EL (cell line): ENCODE measurements at places on chromosomes 16 and 17.

GRCh38 chr17:45149037-45149668 lies 878 bp downstream of the HEXIM1 start:
- DNase-seq = peak; percentile 86

GRCh38 chr17:64400642-64401041 lies 10.0 kb upstream of the PECAM1 start:
- DNase-seq = no peak

DNA sequence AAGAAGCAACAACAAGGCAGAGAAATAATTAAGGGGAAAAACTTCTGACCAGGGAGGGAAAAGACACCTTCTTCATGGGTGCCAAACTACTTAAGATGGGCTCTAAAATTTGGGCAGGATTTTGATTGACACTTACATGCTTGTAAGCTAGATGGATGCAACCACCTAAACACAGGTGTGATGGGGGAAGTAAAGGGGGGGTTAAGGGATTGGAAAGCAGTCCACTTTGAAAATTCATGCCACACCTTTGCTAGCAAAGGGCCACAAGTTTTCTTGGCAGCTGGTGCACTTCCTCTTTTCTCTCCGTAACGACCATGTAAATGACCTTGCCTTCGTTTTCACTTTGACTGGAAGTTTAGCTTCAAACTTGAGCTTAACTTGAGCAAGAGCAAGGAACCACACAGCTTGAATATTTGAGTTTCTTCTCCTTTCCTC lies 14.3 kb upstream of the PRKAR1A start:
- no peak for DNase-seq

GRCh38 chr17:10171581-10171981 lies 26.8 kb downstream of the GAS7 start:
- DNase-seq = no peak

DNA sequence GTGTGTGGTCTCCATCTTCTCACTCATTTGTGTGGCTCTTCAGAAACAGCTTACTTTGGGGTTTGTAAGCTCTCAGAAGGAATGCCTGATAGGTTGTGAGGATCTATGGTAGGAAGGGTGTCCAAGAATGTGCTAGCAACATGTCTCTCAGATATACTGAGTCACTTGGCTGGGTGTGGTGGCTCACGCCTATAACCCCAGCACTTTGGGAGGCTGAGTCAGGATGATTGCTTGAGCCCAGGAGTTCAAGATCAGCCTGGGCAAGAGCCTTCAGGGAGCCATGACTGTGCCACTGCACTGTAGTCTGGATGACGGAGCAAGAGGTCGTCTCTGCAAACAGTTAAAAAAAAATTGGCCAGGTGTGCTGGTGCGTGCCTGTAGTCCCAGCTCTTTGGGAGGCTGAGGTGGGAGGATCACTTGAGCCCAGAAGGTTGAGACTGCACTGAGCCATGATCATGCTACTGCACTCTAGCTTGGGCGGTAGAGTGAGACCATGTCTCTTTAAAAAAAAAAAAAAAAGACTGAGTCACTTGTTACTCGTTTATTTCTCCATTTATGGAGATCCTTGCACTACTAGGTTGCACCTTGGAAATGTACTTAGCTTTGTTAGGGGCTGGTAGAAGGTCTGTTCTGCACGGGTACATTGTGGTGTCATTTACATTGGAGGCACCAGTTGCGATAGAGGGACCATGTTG lies 232.0 kb downstream of the SNX29 start:
- peak; percentile 22 for DNase-seq

- no peak for DNase-seq
These were observed 6.7 kb upstream of the ZDHHC1 start for GRCh38 chr16:67423015-67423414.

DNA sequence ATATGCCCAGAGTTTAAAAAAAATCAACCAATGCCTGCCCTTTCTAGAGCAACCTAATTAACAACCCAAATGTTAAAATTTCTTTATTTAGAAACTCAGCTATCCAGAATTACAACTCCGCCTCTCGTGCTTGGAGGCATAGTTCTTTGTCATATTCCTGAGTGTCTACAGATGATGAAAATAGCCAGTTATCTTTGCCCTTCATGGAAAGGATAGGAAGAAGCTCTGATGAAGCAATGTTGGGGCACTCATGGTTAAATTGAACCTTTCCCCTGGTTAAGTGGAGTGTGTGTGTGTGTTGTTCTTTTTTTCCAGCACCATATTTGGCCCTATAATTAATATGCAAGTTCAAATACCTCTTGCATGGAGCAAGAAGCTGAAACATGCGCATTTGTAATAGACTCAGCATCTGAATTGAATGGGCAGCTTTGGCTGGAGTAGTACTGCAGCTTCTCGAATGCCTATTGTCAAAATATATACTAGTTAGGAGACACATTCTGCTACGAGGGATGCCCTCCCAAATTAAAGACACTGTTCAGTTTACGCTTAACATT lies 506.2 kb downstream of the WWOX start:
- DNase-seq = no peak

DNA sequence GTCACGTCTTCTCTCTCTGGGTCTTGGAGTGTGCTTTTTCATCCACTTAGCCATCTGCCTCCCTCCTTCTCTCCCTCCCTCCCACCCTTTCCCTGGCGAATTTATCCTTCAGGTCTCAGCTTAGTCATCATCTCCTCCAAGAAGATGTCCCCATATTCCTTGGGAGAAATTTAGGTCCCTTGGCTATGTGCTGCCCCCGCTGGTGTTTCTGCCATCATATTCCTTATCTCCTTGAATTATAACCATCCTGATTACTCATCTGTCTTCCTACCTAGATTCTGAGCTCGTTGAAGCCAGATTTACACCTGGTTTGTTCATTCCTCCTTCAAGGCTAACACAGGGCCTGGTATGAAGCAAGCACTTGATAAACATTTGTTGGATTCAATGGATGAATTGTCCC lies 5.0 kb downstream of the SEZ6L2 start:
- DNase-seq = no peak

GRCh38 chr16:1614456-1615102 lies 2.4 kb downstream of the CRAMP1 start:
- peak; percentile 30 for DNase-seq

DNA sequence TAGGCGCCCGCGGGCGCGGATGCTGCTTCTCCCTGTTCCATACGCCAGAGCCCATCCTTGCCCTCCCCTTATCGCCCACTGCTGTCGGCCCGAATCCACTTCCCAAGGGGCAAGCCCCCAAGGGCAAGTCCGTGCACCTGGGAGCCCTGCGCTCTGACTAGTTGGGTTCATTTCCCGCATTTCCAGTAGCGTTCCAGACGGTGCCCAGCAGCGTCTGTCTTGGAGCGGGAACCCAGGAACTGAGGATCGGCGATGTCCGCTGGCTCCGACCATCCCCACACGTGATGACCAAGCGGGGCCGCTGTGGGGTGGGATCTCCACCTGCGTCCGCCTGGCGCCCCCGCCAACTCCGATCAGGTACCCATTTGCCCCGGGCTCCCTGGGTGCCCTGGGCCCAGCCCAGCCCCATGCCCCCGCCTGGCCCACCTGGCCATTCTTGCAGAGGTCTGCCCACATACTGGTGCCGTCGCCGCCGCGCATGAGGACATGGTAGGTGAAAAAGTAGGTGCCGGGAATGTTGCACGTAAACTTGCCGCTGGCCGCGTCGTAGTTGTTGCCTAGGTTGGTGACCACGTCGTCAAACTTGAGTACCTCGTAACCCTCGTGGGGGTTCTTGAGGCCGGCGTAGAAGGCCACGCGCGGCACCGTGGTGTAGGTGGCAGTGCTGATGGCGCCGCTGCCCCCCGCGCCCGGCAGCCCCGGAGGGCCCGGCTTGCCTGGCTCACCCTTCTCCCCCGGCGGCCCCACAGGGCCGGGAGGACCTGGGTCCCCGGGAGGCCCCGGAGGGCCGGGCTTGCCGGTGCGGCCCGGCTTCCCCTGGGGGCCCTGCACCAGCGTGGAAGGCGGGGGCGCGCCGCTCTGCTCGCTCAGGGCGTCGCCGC lies 837 bp downstream of the C1QL1 start:
- no peak for DNase-seq

DNA sequence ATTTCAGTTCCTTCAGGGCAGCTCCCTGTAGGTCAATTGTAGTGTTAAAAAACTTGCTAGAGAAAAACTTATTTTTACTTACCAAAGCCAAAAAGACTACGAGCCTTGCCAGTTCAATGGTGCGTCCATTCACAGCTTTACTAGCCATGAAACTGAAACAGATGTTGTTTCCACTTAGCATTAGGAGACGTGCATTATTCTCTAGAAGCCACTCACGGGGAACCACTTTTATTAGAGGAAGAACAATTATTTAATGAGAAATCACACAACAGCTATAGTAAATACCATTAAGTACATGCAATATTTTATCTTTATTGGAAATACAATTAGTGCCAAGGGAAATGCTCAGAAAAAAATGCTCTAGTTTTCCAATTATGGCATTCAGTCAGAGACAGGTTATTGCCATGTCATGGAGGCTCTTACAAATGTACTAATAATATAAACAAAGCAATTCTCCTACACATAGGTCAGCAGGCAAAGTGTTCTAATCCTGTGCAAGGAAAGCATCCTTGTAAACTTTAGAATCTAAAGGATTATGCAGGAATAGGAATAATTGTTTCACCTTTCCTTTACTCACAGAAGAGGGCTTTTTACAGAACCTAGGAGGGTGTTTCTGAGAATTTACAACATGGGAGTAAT lies 17.4 kb downstream of the LASP1NB start:
- DNase-seq = no peak

DNA sequence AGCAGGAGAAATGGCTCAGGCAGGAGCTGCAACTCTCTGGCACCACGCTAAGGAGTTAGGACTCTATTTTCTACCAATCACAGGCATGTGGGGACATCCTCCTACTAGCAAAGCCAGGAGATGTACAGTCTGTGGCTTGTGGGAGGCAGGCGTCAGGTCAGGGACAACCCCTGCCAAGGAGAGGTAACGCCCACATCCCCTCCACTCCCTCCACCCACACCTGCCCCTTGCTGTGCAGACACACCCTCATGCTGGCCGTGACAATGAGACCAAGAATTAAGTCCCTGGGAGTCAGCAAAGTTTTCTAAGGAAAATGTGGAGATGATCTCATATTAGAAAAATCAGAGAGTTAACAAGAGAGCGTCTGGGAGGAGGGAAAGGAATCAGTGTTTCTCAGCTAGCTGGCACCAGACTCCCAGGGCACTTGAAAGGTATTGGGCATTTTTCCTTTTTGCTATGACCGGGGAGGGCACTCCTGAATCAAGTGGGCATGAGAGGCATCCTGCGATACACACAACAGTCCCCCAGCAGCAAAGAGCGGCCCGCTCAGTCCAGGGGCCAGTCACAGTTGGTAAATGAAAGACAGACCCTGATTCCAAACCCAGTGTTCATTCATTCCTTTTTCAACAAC lies 87.3 kb upstream of the RPL38 start:
- DNase-seq = no peak

GRCh38 chr16:27301236-27301861 lies 12.4 kb upstream of the IL4R start:
- DNase-seq = no peak

- peak; percentile 9 for DNase-seq
These were observed 41.3 kb upstream of the RASD1 start for GRCh38 chr17:17537311-17538099.

- peak; percentile 50 for DNase-seq
These were observed 82.2 kb upstream of the CDC42EP4 start for GRCh38 chr17:73393962-73394361.

- DNase-seq = peak; percentile 54
These were observed 13.0 kb downstream of the C16orf87 start for GRCh38 chr16:46817961-46818360.

DNA sequence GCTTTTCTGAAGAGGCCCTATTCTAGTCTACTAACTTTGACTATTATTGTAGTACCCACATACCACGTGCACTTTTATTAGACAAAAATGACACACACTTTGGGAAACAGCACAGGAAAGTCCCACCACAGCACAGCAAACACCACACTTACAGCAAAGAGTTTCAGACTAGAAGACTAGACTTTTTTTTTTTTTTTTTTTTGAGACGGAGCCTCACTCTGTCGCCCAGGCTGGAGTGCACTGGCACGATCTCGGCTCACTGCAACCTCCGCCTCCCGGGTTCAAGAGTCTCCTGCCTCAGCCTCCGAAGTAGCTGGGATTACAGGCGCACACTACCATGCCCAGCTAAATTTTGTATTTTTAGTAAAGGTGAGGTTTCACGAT lies 20.1 kb downstream of the YWHAE start:
- DNase-seq = no peak

DNA sequence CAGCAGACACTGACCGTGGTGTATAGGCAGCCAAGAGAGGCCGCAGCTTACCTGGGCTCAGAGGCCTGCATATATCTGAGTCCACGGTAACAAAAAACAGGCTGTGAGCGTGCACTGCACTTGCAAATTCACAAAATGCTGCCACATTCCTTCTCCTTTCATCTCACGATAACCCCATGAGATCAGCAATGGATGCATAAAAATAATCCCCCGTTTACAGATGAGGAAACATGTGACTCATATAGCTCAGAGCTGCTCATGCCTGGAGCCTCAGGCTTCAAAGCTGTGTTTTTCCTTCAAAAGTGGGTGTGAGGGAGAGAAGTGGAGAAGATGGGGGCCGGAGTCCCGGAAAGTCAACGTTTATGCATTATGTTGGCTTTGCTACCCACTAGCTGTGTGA lies 118.3 kb upstream of the FOXF1 start:
- peak; percentile 87 for DNase-seq

DNA sequence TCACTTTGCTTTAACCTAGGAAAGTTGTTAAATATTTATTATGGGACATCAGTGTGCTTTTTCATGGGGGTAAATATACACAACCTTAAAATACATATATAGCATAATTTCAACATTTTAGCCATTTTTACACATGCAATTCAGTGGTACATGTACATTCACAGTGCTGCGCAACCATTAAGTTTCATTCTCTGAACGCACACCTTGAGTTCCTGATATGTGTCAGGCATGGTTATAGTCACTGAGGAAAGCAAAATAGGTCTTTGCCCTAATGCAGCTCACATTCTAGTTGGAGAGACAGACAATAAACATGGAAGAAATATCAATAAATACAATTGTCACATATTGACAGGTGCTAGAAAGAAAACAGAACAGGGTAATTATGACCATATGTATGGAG lies 12.8 kb upstream of the CNEP1R1 start:
- DNase-seq = no peak

GRCh38 chr16:53153130-53153529 lies 98.3 kb downstream of the CHD9 start:
- no peak for DNase-seq
